ENCODE measurements at places on chromosomes 13 and 19. TPM values are rescaled to one million over a fixed set of nuclear protein-coding genes. Genes with fewer than 3 reads are reported as not detected.

GRCh38 chr19:29062475-29063435, 150.2 kb downstream of the UQCRFS1 start:
- H3K36me3 ChIP-seq: no peaks in the 10 kb centered on the region
- DNase-seq: no peak
- H3K4me3 ChIP-seq: no peak overlapping the region
- H3K4me1 ChIP-seq: no peaks in the 10 kb centered on the region

The SHISA2 gene
- 21.6 TPM for total RNA-seq

DNA sequence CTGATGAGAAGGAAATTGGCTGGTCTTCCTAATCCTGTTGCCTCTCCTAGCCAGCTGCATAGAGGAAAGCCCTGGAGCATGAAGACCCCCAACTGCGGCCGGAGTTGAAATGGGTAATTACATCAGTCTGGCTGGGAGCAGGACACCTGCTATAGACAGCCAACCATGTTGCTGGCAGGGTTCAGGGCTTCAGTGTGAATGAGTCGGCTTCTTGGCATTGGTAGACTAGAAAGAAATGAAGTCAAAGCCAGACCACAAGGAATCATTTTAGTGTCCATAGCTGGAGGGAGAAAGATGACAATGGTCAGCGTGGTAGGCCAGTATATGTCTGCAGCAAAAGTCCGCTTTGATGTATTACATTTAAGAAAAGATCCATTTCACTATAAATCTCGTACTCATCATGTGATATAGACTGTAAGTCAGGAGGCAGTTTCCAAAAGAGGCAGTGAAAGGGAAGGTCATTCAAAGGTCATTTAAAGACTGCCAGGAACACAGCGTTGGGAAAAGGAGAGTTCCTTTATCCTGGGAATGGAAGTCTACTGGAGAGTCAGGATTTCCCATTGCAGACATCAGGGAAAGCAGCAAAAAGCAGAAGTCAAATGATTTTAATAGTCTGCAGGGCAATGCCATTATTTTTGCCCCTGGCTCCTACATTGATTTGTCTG, 262.7 kb downstream of the DNAJC15 start:
- H3K36me3 ChIP-seq: no peaks in the 10 kb centered on the region
- no peaks in the 10 kb centered on the region for H3K27me3 ChIP-seq
- H3K4me3 ChIP-seq: no peak overlapping the region
- H3K4me1 ChIP-seq: no peaks in the 10 kb centered on the region

The PPAN gene
- 27.6 TPM for total RNA-seq

The CYP4F8 gene
- 14.9 TPM for total RNA-seq

DNA sequence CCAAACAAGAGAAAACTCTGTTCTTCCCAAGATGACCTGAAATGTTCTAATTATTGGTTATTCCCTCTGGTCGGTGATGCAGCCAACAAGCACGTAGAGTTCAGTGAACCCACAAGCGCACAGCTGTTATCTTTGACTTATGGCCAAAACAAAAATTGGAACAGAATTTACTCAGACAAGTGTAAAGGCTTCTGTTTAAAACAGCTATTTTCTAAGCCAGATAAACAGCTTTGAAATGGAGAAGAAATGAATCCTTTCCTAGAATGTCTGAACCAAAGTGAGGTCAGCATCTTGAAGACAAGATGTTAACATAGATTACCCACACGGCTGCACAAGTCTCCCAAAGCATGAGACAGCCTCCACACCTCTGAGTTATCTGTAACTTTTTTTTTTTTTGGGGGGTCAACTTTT, 669.2 kb downstream of the DIAPH3 start:
- H3K4me3 ChIP-seq: no peak overlapping the region
- no peaks in the 10 kb centered on the region for H3K4me1 ChIP-seq
- no peaks in the 10 kb centered on the region for H3K36me3 ChIP-seq
- H3K27me3 ChIP-seq: no peaks in the 10 kb centered on the region
- DNase-seq: no peak
